ENCODE measurements at places on chromosomes 6 and 20.

GRCh38 chr6:134195985-134196384 lies 121.9 kb downstream of the SGK1 start:
- DNase-seq: no peak

DNA sequence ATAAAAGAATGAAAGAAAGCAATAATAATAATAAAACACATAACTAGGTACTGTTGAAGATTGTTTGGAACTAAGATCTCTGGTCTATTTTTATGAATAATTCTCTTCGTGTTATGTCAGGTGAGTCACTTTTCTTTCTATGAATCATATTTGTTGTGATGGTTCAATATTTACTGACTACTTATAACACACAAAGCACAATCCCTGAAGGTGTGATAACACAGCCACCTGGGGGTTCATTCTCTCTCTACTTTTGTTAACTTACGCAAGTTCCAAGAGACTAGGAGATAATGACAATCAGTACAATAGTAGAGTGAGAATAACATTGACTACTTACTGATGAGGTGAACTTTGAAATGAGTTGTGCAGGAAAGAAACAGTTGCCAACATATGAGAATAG lies 149.9 kb downstream of the IBTK start:
- no peak for DNase-seq

GRCh38 chr6:21603082-21603952 lies 9.8 kb downstream of the SOX4 start:
- no peak for DNase-seq

DNA sequence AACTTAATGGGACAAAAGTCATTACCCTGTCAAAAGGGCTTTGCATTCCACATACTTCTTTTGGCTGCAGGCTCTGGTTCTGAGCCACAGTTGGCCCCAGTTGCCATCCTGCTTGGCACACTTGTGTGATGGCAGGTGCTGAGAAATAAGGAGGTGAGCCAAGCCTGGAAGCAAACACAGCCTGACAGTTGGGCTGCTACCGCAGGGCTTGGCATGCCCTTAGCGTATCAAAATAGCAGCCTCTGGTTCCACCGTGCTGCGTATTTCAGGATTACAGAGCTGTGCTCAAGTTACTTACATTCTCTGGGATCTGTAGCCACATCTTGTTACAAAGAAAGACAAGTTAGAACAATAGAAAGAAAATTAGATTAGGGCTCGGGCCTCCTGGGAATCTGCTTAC lies 11.1 kb downstream of the MTHFD1L start:
- DNase-seq: no peak

DNA sequence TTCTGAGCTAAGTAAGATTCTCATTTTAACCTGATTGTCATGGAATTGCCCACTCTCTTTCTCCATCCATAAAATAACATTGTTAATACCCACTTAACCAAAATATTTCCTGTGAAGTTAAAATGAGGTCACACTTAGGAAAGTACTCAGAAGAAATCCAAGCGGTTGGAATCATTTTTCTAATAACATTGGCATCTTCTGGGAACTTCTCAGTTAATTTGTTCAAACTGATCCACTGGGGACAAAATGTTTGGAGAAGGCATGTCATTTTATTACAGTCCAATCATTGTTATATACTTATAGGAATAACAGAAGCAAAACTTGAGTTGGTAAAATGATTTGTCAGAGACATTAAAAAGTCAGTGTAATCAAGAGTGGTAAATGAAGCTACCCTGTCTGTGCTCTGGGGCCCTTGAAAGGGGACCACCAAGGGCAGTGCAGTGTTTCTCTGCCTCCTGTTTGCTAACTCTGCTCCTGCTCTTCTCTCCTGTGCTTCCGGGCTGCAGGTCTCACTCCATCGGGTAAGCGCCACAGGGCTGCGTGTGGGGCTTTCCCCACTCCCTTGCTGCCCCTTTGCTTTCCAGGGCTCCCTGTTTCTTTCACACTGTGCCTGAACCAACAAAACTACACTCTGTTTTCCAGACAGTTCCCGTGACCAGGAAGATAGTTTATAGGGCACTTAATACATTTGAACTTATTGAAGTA lies 50.1 kb downstream of the HDDC2 start:
- DNase-seq: no peak

GRCh38 chr6:24696097-24696496 lies 22.9 kb downstream of the C6orf62 start:
- no peak for DNase-seq

DNA sequence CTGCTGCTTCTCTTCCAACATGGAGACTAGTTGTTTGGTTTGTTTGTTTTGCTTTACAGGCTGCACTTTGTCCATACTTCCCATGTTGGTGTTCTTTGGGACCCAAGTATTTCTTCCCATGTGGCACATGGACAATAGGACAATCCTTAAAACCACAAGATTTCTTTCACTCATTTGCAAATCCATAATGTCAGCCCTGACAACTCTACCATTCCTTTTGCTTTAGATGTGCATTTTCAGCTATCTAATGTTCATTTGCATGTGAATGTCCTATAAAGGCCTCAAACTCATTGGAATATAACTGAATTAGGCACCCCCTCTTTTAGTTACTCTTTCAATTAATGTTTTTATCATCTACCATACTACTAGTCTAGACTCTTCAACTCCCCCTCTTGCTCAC lies 16.7 kb downstream of the THEMIS start:
- DNase-seq: no peak

DNA sequence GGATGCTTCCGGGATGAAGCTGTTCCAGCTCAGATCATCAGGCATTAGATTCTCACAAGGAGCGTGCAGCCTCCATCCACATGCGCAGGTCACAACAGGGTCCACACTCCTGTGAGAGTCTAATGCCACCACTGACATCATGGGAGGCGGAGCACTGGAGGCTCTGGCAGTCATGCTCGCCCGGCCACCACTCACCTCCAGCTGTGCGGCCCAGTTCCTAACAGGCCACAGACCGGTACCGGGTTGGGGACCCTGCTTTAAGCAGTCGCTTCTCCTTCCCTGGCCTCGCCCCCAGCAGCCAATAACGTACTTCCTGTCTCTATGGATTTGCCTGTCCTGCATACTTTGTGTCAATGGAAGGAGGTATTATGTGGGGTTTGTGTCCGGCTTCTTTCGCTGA lies 236.8 kb downstream of the TAF4 start:
- DNase-seq: no peak

- DNase-seq: no peak
These were observed 35.9 kb upstream of the IRAK1BP1 start for GRCh38 chr6:78831492-78831891.

DNA sequence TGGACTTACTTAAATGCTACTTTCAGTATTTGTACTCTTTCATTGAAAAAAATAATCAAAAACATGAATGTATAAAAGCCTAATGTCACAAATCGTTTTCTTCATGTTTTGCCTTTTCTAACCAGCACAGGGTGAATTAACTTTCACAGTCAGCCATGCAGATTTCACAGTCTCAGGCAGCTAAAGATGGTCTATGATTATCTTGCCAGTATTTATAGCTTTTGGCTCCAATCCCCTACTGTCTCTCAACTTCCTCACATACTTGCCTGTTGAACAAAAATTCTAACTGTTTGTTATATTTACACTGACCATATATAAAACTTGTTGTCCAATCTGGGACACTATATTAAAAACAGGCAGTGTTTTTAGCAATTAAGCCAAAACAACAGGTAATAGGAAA lies 358.2 kb downstream of the ARHGAP18 start:
- DNase-seq: no peak

DNA sequence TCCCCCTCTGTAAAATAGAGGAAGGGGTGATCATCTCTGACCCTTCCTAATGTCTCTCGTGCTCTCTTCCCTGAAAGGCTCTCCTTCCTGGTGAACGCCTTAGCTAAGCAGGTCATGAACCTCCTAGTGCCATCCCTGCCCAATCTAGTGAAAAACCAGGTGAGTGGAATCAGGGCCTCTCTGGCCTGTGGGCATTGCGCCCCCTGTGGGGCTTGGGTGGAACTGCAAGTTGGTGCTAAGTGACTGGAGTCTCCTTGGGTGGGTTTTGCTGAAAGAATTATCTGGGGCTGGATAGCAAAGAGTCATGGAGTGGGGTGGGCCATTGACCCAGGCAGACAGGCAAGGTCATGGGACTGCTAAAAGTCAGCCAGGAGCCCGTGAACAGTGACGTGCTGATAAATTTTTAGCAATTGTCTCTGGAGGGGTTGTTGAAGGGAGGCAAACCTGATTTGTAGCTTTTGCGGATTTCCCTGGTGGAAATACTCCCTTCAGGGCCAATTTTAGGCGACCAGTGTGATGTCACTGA lies 8.9 kb downstream of the BPIFB1 start:
- DNase-seq: no peak

DNA sequence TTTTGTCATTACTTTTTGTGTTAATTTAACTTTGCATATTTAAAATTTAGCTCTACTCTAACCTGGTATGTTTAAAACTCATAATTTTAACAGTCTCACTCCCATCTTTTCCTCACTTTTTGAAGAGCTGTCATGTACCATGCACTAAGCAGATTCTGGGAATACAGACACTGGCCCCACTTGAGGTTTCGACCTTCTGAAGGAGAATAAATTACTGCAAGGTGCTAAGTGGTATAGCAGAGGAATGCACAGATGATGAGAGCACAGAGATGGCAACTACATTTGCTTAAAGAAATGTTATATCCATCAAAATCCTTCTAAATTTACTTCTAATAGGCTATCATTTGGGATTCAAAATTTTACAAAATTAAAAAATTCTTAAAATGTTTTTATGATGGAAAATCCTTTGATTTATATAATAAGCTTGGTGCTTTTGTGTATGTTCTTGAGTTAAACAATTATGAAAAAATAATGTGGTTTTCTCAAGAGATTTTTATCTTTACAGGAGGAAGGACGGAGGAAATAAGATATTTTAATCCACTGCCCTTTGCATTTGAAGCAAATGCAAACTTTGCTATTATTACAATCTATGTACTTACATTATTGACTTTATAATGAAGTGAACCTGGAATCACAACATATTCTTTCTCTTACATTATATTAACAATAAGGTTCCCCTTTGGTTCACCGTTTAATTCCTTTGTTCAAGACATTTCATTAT lies 79.3 kb downstream of the AHI1 start:
- DNase-seq: no peak

GRCh38 chr20:22805219-22805618 lies 220.8 kb upstream of the FOXA2 start:
- no peak for DNase-seq

GRCh38 chr6:6975459-6976111 lies 132.2 kb upstream of the RREB1 start:
- DNase-seq: no peak

DNA sequence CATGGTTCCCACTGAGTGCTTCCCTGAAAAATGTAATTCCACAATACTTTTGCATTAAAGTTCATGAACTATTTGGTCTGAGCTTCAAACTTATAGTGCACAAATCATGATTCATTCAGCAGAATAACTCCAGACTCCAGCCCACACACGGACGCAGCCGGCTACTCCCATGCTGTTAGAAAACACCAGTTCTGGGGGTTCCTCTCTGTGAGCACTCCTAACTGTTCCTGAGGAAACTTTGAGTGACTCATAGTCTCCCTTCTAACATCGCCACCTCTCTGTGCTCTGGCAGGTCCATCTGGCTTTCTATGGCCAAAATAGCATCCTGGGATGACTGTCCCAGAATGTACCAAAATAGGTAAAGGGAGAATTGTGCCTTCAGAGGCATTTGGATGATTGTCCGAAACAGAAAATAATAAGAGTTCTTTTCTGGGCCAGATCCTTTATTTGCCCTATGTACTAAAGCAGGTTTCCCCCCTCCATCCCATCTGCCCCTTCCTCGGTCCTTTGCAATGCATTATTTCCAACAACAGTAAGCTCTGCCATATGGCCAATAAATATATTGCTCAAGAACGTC lies 32.3 kb upstream of the LY86 start:
- no peak for DNase-seq

DNA sequence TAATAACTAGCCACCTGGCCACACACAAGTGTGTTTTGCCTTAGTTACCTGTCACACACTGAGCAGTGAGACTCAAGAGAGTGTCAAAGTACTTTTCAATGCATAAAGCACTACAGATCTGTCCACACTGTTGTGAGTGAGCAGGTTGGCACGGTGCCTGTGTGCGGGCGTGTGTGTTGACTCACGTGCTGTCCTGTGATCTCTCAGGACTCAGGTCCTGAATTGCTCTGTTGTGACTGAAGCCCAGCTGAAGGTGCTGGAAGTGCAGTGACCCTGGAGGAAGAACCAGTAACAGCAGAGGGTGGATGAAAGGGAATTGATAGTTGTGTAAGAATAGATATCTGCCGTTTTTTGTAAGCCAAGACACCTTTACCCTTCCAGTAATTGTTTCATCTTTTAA lies 18.3 kb downstream of the SLC16A10 start:
- no peak for DNase-seq

DNA sequence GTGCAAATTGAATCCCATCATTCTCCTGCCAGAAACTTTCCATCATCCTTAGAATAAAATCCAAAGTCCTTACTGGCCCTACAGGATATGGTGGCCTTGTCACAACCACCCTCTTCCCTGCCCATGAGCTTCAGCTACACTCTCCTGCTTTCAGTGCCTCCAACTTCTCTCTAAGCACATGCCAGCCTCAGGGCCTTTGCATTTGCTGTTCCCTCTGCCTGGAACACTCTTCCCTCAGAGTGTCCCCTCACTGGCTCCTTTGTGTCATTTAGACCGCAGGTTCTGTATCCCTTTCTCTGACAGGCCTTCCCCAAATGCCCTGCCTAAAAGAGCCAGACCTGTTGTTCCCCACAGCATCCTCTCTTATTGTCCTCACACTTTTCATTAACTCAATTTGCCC lies 18.2 kb downstream of the HCK start:
- no peak for DNase-seq

GRCh38 chr6:168226061-168226752 lies 93.4 kb downstream of the DACT2 start:
- DNase-seq: no peak

- DNase-seq: no peak
These were observed 6.8 kb upstream of the EPB41L1 start for GRCh38 chr20:36147690-36148089.

All from NCI-H1417 treated with DMSO at 0.1 percent for 48 hours (cell line).